ENCODE measurements at places on chromosomes 11 and 22.

DNA sequence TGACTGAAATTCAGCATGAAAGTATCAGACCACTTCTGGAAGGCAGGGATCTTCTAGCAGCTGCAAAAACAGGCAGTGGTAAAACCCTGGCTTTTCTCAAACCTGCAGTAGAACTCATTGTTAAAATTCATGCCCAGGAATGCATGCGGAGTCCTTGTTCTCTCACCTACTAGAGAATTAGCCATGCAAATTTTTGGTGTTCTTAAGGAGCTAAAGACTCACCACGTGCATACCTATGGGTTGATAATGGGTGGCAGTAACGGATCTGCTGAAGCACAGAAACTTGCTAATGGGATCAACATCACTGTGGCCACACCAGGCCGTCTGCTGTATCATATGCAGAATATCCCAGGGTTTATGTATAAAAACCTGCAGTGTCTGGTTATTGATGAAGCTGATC, 19.1 kb downstream of the ZBTB44 start:
- DNase-seq = no peak

- DNase-seq = no peak
These were observed 26.9 kb downstream of the APOBEC3H start for GRCh38 chr22:39123751-39124581.

- DNase-seq = no peak
These were observed 62.5 kb upstream of the OR4B1 start for GRCh38 chr11:48154151-48154550.

- DNase-seq = no peak
These were observed 116.3 kb downstream of the STK33 start for GRCh38 chr11:8477680-8478079.

GRCh38 chr22:47547881-47548650, 785.6 kb downstream of the TBC1D22A start:
- DNase-seq = no peak

GRCh38 chr22:27250418-27250817, 551.1 kb downstream of the MN1 start:
- DNase-seq = no peak

GRCh38 chr11:69460540-69461257, 20.8 kb upstream of the LINC01488 start:
- DNase-seq = no peak

DNA sequence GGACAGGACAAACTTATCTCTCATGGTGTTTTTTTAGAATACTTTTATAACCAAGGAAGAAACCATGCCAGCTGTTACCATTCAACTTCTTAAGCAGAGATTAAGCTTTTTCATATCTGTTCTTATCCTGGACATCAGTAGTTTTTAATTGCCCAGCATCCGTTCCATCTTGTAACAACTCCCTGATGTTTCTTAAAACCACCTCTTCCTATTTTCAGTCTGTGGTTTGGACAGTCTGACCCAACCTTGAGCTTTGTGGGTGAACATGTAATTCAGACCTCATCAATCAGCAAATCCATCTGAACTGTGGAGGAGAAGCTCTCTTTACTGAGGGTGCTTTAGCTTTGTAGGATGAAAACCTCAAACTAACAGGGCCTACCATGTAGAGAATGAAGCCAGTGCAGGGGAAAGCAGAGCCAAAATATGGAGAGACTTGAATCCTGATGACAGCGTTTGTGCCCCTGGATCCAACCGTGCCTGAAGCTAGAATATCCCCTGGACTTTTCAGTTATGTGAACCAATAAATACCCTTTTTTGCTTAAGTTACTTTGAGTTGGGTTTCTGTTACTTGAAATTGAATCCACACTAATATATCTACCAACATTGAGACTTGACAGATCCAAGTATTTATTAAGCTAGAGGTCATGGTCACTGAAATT, 9.4 kb downstream of the TUG1 start:
- no peak for DNase-seq

GRCh38 chr11:22458161-22458560, 120.0 kb downstream of the SLC17A6 start:
- DNase-seq = no peak

GRCh38 chr11:66685276-66686099, 7.8 kb upstream of the RBM4B start:
- DNase-seq = no peak

- no peak for DNase-seq
These were observed 3.3 kb upstream of the TYMP start for GRCh38 chr22:50532824-50533796.

- DNase-seq = peak; percentile 7
These were observed 191.0 kb upstream of the LARGE1 start for GRCh38 chr22:34111210-34111824.

GRCh38 chr11:117057317-117057716, 40.9 kb downstream of the SIK3 start:
- DNase-seq = no peak

DNA sequence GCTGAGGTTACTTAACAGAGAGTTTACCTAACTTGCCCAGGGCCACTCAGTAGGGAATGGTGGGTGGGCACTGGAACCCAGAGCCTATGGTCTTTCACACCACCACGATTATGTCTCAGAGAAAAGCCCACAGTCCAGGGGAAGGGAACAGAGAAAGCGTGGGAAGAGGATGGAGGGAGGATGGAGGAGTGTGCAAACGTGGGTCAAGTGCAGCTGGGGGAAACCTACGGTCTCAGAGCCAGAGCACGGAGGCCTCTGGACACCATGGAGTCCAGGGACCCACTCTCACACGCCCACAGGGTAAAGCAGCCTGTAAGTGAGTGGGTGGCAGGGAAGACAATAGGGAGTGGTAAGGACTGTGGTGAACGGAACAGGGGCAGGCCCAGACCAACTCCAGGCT, 47.3 kb upstream of the SLC35C1 start:
- DNase-seq = no peak

DNA sequence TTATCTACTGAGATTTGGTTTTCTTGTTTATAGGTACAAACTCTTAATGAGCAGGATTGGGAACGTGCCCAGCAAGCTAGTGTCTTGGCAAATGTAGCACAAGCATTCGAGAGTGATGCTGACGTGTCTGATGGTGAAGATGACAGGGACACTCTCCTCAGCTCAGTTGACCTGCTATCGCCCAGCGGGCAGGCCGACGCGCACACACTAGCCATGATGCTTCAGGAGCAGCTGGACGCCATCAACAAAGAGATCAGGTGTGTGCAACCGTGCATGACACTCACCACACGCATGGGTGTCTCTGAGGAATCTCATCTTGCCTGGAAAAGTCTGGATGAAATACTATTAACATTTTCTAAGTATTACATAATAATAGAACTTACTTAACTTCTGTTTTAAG, 54.7 kb upstream of the CTTN start:
- DNase-seq = no peak

GRCh38 chr11:27196203-27196897, 155.7 kb downstream of the BBOX1 start:
- DNase-seq = no peak

- DNase-seq = no peak
These were observed 13.8 kb upstream of the PVALB start for GRCh38 chr22:36830601-36831000.

- DNase-seq = no peak
These were observed 35.7 kb downstream of the CLMP start for GRCh38 chr11:123159183-123159857.

- no peak for DNase-seq
These were observed 725.5 kb downstream of the METTL15 start for GRCh38 chr11:28833670-28834069.

- no peak for DNase-seq
These were observed 6.5 kb downstream of the GAL3ST3 start for GRCh38 chr11:66042227-66042995.

DNA sequence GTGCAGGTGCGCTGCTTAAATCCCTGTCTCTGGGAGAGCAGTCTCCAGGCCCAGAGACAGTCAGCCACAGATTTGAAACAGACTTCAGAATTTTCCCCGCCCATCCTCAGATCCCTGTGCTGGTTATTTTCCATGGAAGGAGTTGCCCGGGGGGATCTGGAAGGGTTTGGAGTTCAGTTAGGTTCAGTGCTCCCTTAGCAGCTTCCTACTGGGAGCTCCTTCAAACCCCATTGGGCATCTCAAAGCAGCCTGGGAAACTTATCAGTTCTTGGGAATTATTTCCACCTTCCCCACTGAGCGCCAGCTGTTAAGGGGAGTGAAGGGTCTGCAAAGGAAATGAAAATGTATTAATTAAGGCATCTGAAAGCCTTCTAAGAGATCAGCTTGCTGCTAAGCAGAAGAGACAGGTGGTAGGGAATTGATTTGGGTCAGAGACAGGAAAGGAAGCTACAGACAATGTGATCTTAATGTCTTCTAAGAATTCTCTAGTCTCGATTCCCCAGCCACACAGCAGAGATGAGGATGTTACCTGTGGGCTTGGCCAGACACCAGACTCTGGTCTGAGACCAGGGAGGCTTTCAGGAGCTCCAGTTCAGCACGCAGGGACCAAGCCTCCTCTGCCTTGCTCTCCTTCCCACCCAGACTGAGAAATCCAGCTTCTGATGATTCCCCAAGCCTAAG, 106.2 kb upstream of the TBCEL start:
- no peak for DNase-seq

DNA sequence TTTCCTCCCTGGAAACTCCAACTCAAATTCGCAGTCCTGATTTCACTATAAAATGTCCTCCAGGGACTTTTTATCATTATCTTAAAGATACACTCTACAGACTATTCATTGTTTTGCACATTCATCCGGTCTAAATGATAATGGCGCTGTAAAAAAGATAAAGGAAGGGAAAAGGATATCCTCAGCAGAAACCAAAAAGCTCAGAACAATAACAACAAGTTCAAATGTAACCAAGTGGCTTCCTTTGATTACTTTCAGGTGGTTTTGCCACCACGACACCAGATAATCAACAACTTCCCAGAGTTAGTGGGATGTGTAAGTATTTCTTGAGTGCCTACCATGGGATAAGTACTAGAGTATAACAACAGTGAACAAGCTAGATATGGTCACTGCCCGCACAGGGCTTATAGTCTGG, 26.3 kb downstream of the PRCP start:
- no peak for DNase-seq
